Naive thymus-derived CD4-positive, alpha-beta T cell (primary cell): ENCODE measurements at places on chromosomes 11 and 22. TPM values are rescaled to one million over a fixed set of nuclear protein-coding genes. Genes with fewer than 3 reads are reported as not detected.

Gene C22orf39
- 58.0 TPM for polyA plus RNA-seq

Gene OR4C11
- polyA plus RNA-seq: not detected

Gene UCP2
- 1,411 TPM for polyA plus RNA-seq

Gene EI24
- polyA plus RNA-seq: 79.4 TPM

Gene SOX6
- polyA plus RNA-seq: not detected

Gene SNX19
- polyA plus RNA-seq: 24.8 TPM

DNA sequence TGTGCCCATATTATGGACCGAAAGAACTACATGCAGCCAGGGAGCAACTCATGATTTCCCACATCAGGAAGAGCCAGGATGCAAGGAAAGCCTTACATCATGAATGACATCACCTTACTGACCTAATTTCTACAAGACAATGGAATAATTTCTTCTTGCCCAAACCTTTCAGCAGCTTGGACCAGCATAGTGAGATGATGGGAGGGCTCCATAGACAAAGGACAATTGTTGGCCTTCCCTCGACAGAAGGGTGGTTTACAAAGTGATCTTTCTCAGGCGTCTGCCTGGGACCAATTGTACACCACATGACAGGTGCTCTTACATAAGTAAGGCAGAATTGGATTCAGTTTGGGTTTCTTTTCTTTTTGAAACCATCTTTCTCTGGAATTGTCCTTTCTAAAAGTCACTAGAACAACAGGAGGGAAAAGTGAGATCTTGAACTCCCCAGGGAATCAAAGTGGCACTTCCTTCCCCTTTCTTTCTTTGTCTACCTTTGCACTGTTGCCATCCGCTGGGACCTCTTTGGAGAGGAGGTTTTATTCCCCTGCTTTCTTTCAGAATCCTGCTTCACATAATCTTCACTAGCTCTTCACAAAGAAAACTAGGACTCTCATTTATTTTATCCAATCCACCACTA, 51.7 kb upstream of the PAK1 start:
- no peak overlapping the region for H3K4me3 ChIP-seq
- H3K27me3 ChIP-seq: no peaks in the 10 kb centered on the region
- no peak overlapping the region for H3K27ac ChIP-seq
- DNase-seq: no peak
- H3K4me1 ChIP-seq: no peaks in the 10 kb centered on the region

DNA sequence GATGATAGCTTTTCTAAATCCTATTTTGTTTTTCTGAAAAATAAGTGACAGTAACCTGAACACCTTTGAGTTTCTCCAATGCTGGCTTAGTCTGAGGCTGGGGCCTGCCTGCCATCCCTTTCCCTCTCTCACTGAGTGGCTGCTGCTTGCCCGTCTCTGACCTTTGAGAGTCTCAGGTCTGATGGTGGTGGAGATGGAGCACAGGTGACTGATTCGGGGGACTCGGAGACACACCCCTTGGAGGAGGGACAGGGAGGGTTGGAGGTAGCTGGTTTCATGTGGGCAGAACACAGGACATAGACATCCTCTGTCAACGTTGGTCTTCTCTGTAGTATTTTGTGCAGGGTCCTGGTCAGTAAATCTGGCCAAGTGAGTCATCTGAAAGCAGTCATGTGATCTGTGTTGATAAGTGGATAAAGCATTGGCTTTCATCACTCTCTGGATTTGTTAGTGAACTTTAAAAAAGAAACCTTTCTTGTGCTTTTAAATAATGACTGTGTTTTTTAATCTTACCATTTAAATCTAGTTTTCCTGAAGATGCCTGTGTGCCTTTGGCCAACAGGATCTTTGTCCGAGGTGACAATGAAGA, 47.1 kb upstream of the CLDN5 start:
- no peaks in the 10 kb centered on the region for H3K36me3 ChIP-seq
- no peak for DNase-seq
- no peaks in the 10 kb centered on the region for H3K27me3 ChIP-seq
- H3K27ac ChIP-seq: no peak overlapping the region

GRCh38 chr22:46660604-46661201, 40.5 kb downstream of the GRAMD4 start:
- no peaks in the 10 kb centered on the region for H3K27me3 ChIP-seq
- H3K36me3 ChIP-seq: peaks cover 7% of the 10 kb centered on the region
- DNase-seq: no peak
- H3K4me3 ChIP-seq: no peak overlapping the region

DNA sequence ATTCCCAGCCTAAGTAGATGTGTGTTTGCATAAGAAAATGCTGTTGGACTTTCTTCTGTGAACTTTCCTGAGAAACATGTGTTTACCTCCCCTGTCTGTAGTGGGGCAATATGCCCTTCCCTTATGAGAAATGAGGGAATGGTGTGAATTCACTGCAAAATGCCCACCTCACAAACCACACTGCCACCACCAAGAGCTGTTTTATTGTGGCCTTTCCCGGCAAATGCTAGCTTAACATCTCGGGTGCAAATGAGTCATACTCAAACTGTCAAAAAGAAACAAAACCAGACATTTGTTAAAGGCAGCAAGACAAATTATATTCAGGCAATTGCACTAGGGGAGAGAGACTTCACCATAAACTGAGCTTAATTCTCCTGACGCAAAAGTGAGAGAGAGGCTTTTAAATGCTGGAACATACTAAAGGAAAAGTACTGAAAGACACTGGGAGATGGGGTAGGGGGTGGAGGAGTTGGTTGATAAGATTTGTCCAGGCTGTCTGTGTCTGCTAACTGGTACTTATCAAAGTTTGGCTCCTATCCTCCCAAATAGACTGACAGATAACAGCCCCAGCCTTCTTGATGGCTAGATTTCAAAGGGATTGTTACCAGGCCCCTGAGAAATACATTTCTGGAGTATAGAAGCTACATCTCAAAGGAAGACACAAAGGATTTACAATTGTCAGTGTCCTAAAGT, 70.9 kb upstream of the OR5AK2 start:
- no peak overlapping the region for H3K27ac ChIP-seq
- H3K4me1 ChIP-seq: no peaks in the 10 kb centered on the region
- DNase-seq: no peak
- H3K4me3 ChIP-seq: no peak overlapping the region
- no peaks in the 10 kb centered on the region for H3K27me3 ChIP-seq

GRCh38 chr11:97229936-97230335, 840.1 kb downstream of the JRKL start:
- DNase-seq: no peak
- no peaks in the 10 kb centered on the region for H3K4me1 ChIP-seq
- H3K27ac ChIP-seq: no peak overlapping the region
- H3K27me3 ChIP-seq: no peaks in the 10 kb centered on the region
- no peaks in the 10 kb centered on the region for H3K36me3 ChIP-seq

DNA sequence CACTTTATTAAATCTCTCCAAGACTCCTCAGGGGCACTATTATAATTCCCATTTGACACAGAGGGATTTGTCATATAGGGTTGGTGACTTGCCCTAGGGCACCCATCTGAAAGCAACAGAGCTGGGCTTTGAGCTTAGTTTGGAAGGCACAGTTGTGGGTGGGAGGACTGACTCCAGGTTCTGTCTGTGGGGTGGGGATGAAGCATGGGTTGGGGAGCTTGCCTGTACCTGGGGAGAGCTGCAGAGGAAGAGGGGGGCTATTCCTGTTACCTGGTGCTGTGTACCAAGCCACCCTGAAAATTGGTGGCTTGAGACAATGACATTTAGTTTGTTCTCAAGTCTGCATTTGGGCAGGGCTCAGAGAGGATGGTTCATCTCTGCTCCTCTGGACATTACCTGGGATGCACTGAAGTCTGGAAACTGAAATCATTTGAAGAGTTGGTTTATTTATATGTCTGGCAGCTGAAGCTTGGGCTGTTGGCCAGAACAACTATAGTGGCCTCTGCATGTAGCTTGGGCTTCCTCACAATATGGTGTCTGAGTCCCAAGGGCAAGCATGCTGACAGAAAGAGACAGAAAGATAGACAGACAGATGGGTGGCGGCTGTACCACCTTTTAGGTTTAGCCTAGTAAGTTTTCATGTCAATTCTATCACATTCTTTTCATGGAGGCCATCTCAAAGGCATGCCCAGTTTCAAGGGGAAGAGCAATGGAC, 44.9 kb downstream of the LRRC32 start:
- H3K4me3 ChIP-seq: no peak overlapping the region
- no peak for DNase-seq
- no peaks in the 10 kb centered on the region for H3K27me3 ChIP-seq
- H3K36me3 ChIP-seq: no peaks in the 10 kb centered on the region
- no peaks in the 10 kb centered on the region for H3K4me1 ChIP-seq
- H3K27ac ChIP-seq: no peak overlapping the region

DNA sequence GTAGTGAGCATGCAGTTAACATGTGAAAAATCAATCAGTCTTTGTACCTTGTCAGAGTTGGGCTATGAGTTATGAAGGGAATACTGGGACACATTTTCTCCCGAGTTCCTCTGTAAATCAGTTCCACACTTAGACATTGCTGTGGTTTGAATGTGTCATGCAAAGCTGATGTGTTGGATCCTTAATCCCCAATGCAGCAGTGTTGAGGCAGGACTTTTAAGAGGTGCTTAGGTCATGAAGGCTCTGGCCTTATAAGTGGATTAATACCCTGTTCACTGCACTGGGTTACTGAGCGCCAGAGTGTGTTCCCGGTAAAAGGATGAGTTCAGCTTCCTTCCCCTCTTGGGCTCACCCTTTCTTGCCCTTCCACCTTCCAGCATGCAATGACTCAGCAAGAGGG, 742.1 kb upstream of the TENM4 start:
- no peak overlapping the region for H3K27ac ChIP-seq
- H3K4me3 ChIP-seq: no peak overlapping the region
- no peaks in the 10 kb centered on the region for H3K27me3 ChIP-seq
- DNase-seq: no peak
- H3K36me3 ChIP-seq: no peaks in the 10 kb centered on the region
- H3K4me1 ChIP-seq: no peaks in the 10 kb centered on the region

DNA sequence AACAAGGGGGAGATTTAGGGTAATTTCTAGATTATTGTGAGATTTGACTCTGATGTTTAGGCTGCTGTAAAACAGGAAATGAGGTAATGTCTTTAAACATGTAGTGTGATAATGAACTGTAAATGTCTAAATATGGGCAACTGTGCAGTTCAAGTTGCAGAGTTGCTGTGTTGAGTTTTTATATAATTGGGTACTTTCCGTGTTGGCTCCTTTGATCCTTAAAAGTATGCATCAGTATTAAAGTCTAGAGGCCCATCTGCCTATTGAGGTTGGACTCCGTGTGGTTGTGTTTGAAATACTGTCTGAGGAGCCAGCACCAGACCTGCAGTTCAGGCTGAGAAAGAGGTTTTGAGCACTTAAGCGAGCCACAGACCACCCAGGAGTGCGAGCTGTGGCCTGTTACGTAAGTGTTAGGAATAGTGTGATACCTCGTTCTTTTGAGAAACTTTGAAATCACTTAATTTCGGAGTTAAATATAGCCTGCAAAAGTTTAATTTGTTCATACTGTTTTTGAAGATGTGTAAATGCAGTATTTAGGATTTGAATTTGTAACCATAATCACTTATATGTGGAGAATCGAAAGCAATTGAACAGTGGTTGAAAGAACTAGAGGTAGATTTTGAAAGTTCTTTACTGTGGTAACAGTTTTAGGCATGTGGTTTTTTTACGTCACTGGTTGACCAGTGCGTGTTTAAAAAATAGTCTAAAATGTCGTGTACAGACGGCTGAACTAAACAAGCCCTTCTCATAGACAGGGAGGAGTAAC, 9.0 kb downstream of the FAM118A start:
- peak overlapping the region; percentile 49 for H3K4me3 ChIP-seq
- H3K27ac ChIP-seq: peak overlapping the region; percentile 92
- H3K27me3 ChIP-seq: no peaks in the 10 kb centered on the region
- peaks cover 19% of the 10 kb centered on the region for H3K36me3 ChIP-seq
- peak; percentile 34 for DNase-seq

- DNase-seq: no peak
- H3K4me3 ChIP-seq: peak overlapping the region; percentile 94
- no peaks in the 10 kb centered on the region for H3K36me3 ChIP-seq
- peak overlapping the region; percentile 96 for H3K27ac ChIP-seq
- H3K4me1 ChIP-seq: peaks cover 18% of the 10 kb centered on the region
Measured at GRCh38 chr11:18527512-18527911, 770 bp upstream of the TSG101 start.

DNA sequence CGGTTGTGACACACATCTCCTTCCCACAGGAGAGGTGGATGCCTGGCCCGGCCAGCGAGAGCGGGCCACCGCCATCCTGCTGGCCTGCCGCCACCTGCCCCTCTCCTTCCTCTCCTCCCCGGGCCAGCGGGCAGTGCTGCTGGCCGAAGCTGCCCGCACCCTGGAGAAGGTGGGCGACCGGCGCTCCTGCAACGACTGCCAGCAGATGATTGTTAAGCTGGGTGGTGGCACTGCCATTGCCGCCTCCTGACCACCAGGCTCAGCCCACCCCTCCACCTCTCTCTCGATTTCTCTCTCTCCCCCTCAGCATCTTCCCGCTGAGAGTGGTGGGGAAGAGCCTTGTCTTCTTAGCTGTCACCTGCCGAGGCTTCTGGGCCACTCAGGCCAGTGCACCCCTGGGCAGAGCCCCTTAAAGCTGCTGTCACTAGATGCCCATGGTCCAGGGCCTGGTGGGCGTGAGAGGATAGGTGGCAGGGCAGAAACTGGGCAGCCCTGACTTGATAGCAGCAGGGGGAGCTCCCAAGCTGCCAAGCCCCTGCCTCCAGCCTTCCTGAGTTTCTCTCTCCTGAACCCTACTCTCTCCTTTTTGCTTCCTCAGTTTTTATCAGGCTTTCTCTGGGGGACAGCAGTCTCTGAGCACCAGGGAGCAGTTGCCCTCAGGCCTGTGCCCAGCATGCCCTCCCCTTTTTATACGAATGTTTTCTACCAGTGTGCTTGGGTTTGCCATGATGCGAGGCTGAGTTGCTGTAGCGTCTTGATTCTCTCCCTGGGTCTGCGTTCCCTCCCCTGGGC, 9.3 kb downstream of the SHISA8 start:
- H3K27ac ChIP-seq: no peak overlapping the region
- no peak overlapping the region for H3K4me3 ChIP-seq
- H3K27me3 ChIP-seq: no peaks in the 10 kb centered on the region
